ENCODE measurements at places on chromosomes 5 and 9.

DNA sequence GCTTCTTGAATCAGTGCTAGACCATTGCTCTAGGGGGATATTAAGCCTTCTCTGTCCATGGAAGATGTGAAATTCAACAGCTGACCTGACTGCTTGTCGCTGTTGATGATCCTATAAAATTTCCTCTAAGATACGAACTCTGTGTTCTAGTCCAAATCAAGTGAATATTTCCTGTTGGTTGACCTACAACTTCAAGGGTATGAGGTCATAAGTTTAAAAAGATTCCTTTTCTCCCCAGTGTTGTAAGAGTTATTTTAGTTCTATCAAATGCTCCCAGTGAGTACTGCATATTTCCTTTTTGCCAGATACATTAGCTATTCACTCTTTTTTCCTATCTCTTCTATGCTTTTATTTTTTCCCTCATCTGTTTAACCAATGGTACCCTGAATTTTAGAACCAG, 102.9 kb upstream of the CCDC152 start:
- no peak for DNase-seq

DNA sequence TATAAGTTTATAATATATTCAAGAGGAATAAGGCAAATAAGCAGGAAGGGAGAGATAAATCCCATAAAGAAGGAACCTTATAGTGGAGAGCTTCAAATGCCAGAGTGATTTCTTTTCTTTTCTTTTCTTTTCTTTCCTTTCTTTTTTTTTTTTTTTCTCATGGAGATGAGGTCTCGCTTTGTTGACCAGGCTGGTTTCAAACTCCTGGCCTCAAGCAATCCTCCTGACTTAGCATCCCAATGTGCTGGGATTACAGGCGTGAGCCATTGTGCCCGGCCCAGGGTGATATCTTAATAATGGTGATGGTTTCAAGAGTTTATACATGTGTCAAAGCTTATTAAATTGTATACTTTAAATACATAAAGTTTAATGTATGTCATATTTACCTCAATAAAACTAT, 19.6 kb upstream of the FOCAD start:
- DNase-seq: no peak

- no peak for DNase-seq
Measured at GRCh38 chr5:127589309-127590030, 59.4 kb upstream of the CTXN3 start.

DNA sequence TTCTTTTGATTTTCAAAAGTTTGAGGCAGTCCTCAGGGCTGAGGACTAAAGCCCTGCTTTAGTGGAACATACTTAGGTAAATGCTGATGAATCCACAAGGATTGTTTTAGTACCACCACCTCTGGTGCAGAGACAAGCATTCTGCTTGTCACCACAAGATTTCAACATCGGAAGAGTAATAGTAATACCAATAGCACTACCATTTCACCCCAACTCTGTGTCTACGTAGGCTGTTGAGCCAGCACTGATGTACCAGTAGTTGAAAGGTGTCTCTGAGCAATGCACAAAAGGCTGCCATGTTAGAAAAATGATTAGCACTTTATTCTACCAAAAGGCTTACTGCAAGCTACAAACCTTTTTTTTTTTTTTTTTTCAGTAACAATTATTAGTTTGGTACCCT, 213.2 kb upstream of the SLC24A2 start:
- DNase-seq: no peak

GRCh38 chr9:105656131-105656921, 5.9 kb upstream of the TAL2 start:
- no peak for DNase-seq

GRCh38 chr9:33151007-33151557, 16.1 kb downstream of the B4GALT1 start:
- DNase-seq: no peak

DNA sequence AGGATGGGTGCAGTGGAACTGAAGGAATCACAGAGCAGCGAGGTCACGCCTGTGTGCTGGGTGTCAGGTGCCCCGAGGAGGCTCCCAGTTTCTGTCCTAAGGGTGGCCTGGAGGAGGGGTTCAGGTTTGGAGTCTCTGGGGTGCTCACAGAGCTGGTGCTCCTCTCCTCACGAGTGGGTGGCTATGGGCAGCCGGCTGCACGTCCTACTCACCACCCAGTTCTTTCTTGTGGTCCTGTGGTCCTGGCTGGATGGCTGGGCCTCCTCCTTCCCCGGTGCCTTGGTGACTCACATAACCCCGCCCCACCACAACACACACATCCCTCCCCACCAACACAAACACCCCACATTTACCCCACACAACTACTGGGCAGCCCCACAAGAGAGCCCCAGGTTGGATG, 9.9 kb upstream of the PTGS1 start:
- DNase-seq: no peak

- DNase-seq: no peak
Measured at GRCh38 chr9:23658376-23659258, 167.4 kb downstream of the ELAVL2 start.

GRCh38 chr9:126687930-126688461, 74.3 kb downstream of the LMX1B start:
- no peak for DNase-seq

DNA sequence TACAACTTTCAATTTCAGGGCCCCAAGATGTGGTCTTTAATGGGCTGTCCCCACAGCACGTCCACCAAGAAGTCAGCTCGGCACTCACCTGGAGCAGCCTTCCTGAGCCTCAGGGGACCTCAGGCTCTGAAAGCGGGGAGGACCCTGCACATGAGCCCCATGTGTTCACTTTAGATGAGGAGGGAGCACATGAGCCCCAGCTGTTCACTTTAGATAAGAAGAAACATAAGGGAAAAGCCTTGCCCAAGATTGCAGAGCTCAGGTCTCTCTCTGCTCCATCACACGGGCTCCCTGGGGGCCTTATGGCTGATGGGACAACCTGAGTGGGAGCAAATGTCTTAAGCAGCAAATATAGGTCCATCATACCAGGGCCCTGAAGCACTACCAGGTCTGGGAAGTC, 56.4 kb downstream of the NIPSNAP3B start:
- no peak for DNase-seq

DNA sequence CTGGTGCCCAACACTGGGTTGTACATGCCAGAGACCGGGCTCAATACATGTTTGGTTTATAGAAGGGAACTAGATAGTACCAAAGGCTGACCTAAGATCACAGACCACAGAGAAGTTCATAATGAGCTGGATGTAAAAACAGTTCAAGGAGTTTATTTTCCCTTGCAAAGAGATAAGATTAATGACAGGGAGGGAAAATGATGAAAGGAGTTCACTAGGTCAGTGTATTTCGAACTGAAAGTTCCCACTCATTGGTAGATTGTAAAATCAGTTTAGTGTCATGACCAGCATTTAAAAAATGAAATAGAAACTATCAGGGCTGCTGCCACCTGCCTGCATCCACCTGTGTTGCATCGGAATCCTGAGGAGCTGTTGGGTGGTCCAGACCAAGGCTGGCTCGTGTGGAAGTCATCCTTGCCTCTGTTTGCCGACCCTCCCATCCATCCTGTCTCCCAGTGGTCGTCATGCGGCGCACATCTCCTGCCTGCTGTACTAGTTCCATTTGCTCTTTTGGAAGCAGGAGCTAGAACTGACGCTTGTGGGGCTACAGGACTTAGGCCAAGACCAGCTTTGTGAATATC, 21.1 kb downstream of the TBC1D2 start:
- no peak for DNase-seq

DNA sequence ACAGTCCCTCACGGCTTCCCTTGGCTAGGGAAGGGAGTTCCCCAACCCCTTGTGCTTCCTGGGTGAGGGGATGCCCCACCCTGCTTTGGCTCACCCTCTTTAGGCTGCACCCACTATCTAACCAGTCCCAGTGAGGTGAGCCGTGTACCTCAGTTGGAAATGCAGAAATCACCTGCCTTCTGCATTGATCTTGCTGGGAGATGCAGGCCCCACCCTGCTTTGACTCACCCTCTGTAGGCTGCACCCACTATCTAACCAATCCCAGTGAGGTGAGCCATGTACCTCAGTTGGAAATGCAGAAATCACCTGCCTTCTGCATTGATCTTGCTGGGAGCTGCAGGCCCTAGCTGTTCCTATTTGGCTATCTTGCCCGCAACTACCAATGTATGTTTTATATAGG, 44.7 kb downstream of the CCL28 start:
- DNase-seq: no peak

- DNase-seq: no peak
Measured at GRCh38 chr9:14520341-14520740, 172.9 kb downstream of the ZDHHC21 start.

GRCh38 chr5:147645197-147645596, 135.3 kb upstream of the DPYSL3 start:
- no peak for DNase-seq

- DNase-seq: no peak
Measured at GRCh38 chr9:6543204-6543603, 102.3 kb downstream of the GLDC start.

GRCh38 chr5:43638546-43638945, 35.6 kb downstream of the NNT start:
- DNase-seq: no peak

- DNase-seq: no peak
Measured at GRCh38 chr5:67917561-67917960, 298.0 kb upstream of the PIK3R1 start.

DNA sequence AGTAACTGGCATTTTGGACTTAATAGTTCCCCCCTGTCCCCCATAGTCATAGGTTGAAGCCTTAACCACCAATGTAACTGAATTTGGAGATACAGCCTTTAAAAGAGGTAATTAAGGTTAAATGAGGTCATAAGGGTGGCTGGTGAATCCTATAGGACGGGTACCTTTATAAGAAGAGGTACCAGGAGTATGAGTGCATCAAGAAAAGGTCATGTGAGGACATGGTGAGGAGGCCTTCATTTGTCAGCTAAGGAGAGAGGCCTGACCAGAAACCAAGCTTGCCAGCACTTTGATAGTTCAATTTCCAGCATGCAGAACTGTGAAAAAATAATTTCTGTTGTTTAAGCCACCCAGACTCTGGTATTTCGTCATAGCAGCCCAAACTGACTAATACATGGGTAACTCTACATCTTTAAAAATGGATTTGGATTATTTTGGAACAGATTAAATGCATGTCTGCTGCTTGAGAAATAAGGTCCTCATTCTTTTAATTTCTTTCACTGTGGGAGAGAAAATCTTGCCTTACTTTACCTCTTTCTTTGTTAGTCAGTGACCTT, 9.7 kb downstream of the RASA1 start:
- DNase-seq: no peak

DNA sequence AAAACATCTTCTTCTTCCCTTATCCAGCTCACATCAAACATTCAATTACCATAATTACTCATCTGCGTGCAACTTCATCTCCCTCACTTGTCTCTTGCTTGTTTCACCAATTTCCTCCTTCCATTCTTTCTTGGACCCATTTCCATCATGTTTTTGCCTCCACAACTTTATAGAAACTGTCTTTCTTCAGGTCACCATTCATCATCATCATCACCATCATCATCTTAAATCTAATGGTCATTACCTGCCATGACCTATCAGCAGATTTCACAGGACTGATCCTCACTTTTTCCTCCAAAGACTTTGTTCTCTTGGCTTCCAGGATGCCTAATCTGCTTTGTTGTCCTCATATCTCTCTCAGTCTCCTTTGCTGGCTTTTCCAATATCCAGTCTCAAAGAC, 495.6 kb downstream of the DNAH5 start:
- no peak for DNase-seq

- DNase-seq: no peak
Measured at GRCh38 chr9:91416096-91416712, 7.4 kb downstream of the NFIL3 start.

DNA sequence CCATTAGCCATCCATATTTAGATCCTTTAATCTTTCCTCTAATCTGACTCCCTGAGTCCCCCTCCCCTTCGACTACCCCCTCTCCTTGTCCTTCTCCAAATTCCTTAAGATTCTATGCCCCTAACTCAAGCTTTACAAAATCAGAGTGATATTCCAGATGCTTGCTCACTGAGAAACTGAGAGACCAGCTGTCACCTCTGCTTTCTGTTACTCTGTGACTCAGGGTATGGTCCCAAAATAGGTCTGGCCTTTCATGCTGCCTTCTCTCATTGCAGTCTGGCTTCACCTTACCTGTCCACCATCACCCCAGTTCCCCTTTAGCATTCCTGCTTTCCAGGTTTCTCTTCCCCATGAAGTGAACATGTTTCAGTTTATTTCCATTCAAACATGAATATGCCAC, 383.3 kb upstream of the SLC30A5 start:
- no peak for DNase-seq

GRCh38 chr9:121499427-121500164, at the start of gene GGTA1:
Gene GGTA1, minus strand, starts transcription at chr9:121499844. Its CDS starts 31,922 bp downstream, at chr9:121467922.
- no peak for DNase-seq

- DNase-seq: no peak
Measured at GRCh38 chr9:127203681-127204327, 60.8 kb upstream of the GARNL3 start.

DNA sequence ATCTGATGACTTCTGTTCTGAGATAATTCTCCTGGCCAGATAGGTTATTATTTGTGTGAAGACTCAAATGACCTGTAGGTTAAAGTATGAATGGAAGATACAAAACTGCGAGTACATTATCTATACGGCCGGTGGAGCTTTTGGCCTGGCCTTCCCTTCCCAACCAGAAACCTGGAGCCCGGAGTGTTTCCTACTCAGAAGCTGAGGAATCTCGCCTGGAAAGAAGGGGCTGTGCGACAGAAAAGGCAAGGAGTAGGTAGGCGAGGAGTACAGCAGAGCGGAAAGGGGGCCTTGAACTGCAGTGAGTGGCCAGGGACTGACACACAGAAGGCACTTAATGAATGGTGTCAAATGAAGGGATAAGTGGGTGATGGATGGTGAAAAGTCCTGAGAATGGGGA, 34.6 kb downstream of the ANGPTL2 start:
- DNase-seq: no peak

GRCh38 chr5:170562166-170562874, 58.5 kb downstream of the KCNIP1 start:
- no peak for DNase-seq

GRCh38 chr9:95896580-95896979, 21.1 kb downstream of the ERCC6L2 start:
- no peak for DNase-seq

- no peak for DNase-seq
Measured at GRCh38 chr5:159286420-159287035, 23.4 kb downstream of the UBLCP1 start.

GRCh38 chr5:136249678-136250266, 56.8 kb upstream of the SMIM32 start:
- no peak for DNase-seq

- DNase-seq: no peak
Measured at GRCh38 chr9:133163504-133164172, at the start of gene GBGT1. Gene GBGT1, minus strand, starts transcription at chr9:133163914. Its CDS starts 1,502 bp downstream, at chr9:133162412.

DNA sequence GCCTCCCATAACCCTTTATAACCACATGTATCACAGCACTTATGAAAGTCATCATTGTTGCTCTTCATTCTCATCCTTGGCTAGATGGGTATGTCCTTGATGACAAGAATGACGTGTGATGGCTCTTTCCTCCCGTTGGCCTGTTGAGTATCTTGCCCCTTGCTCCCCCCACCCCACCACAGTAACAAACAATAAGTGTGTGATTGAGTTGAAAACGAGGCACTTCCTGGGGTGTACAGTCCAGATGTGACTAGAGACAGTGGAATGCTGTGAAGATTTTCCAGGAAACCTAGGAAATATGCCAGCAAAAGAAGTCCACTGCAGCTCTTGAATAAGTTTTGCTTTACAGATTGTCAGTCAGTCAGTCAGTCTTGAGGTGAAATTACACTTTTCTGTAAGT, 262.5 kb downstream of the ELAVL2 start:
- DNase-seq: no peak

GRCh38 chr5:14244721-14245120, 101.6 kb downstream of the TRIO start:
- DNase-seq: no peak

- DNase-seq: no peak
Measured at GRCh38 chr9:116476002-116476401, 211.1 kb upstream of the TRIM32 start.
